HS-5 (cell line): ENCODE measurements at places on chromosomes 2 and 18.

DNA sequence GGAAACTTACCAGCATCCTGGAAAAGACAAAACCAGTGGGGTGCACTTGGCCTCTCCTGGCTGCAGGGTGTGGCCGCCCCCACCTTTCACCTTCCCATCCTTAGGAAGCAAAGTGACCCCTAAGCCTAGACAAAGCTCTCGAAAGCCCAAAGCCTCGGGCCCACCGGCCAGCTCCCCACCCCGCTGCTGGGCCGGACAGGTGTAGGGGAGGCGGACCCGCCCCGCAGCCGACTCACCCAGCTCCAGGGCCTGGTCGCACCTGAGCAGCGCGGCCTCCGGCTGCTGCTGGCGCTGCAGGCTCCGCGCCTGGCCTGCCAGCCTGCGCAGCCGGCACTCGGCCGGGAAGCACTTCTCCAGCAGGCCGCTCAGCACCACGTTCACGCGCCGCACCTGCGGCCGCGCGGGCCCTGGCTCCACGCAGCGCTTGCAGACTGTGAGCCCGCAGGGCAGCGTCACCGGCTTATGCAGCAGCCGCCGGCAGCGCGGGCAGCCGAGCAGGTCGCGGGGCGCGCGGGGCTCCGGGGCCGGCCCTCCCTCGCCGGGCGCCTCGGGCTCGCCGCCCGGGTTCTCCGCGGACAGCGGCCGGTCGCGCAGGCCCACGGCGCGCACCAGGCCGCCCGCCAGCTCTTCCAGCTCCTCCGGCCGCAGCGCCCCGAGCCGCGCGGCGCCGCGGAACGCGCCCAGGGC is 979 bp downstream of the LONRF2 start:
- DNase-seq, result no peak

GRCh38 chr18:63336366-63337099 is 17.0 kb upstream of the BCL2 start:
- DNase-seq, result peak; percentile 93

DNA sequence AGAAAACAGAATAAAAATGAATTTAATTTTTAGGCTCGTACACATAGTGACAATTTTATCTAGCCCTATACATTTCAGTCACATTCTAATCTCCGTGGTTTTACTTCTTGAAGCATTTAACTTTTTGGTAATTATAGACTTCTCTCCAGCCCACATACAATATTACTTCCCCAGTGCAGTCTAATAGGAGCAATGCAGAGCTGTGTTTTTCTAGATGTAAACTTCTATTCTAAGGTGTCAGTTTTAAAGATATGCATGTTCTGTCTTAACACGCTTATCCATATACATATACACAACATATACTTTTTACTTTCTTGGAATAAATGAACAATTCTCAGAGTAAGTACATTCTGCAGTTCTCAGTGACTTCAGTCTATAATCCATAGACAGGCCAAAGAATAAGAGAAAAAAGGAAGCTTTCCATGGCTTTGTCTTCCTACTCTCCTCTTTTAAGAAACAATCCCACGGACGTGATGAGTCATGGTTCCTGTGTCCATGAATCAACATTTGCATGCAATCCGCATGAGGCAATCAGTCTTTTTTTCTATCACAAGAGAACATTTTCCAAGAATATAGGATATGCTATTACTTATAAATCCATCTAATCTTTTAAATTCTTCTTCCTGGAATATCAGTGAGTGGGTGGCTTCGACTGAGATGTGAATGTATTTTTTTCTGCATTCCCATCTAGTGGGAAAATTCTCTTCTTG is 42.8 kb downstream of the CCDC102B start:
- peak; percentile 63 for DNase-seq

DNA sequence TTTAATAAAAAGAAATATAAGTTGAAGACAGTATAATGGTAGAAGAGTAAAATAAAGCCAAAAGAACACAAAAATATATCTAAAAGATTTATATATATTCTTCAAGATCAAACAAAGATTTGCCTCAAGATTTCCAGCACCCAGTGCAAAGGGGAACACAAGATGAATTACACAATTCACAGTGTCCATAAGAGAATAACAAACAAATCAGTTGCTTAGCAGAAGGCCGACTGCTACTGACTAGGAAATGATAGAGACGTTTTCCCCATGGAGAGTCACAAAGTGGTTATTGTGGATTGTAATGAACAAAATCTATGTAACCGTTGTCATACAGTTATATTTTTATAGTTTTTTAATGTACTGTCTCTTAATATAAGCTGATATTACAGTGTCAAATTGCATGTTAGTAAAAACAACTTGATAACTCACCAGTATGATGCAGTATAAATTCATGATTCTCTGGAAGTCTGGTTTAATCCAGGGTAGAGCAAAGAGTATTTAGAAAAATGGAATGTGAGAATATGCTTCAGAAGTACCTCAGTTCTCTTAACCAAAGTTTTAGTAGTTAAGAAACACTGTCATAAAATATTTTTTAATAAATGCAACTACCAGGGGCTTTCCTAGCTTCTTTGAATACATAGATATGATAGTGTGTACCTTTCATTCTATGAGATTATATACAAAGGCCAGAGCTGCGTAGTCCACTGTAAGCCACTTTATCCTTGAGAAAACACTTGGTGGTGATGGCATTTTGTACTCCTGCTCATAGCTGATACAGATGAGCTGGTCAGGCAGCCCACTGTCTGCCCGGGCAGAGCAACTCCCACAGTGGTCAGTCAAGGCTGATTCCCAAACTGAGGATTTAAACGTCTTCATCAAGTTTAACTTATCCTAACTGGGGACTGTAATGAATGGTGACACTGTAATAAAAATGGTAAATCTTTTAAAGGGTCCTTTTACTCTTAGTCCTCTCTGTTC is 180.5 kb upstream of the DTNA start:
- DNase-seq, result no peak

DNA sequence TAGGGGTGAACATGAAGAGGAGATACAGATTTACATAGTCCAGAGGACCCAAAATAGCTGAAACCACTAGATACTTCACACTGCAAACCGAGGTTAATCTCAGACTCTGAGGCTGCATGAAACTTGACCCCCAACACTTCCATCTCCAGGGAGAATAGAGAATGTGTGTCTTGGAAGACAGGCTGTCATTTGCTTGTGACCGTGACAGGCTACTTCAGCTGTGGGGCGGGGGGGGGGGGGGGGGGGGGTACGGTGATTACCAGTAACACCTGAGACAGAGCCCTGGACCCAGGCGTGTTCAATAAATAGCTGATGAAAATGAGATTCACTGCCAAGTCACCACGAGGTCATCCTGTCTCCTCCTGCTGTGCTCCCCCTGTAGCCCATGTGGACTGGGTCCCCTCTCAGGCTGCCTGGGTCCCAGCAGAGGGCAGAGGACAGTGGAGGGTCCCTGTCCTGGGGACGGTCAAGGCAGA is 5.7 kb upstream of the KLHL29 start:
- no peak for DNase-seq

- DNase-seq, result no peak
Observed at GRCh38 chr2:97935719-97936161, 60.0 kb downstream of the TMEM131 start.

DNA sequence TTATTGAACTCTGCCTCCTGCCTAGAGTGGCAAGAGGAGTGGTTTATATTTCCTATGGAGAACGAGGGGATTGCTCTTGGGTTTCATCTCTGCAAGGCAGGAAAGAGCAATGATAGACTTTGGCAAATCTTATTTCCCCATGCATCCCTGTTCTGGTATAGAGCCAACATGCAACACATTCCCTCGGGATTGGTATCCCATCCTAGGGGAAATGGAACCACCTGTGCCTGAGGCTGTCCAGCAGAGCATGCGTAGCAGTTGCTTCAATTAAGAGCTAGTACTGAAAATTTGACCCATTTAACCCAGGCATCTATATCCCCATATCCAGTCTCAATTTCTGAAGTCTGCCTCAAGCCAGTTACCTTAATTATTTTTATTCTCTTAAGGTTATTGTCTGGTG is 205.3 kb downstream of the KCNS3 start:
- DNase-seq, result no peak

DNA sequence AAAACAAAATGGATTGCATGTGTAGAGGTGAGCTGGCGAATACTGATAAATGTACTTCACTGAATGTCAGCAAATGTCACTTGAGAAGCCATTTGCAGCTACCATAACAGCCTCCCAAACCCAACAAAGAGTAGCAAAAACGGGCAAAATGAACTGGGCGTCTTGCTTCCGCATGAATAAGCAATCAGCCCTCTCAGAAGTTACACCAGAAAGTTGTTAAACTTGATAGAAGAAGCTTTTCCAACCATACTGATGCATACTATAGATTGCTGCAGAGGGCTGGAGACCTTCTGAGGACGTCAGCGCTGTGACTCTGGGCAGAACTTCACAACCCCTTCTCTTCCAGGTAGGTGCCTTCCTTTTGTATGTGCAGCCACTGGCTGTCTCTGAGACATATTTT is 18.7 kb upstream of the SIX3 start:
- no peak for DNase-seq

DNA sequence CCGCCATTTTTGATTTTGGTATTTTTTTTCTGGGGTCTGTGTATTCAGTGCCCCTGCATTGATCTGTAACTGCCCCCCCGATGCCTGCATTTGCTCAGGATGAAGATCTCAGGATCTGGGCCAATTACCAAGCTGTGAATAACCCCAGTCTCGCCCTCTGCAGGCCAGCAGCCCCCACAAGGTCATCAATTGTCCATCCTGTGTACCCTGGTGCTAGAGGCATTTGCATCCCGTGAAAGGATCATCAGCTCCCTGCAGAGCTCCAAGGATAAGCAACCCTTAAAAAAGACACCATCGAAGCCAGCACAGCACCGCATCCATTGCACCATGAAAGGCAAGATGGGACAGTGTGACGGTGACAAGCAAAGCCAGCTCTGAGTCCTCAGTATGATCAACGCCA is 154.1 kb upstream of the KLHL29 start:
- no peak for DNase-seq

DNA sequence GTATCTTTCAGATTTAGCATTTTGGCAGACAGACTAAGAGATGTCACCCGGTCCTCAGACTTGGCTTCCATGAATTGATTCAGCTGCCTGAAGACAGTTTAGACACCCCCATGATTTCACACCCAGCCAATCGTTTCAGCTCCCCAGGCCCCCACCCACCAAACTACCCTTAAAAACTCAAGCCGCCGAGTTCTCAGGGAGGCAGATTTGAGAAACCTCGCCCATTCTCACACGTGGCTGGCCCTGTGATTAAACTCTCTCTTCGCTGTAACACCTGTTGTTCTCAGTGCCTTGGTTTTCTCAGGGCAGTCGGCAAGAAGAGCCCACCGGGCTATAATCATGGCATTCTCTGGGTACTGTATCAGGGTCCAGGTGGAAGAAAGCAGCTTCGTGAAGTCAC is 35.2 kb downstream of the UXS1 start:
- DNase-seq, result no peak

- DNase-seq, result no peak
Observed at GRCh38 chr2:117086943-117087250, 727.6 kb upstream of the DDX18 start.

- DNase-seq, result no peak
Observed at GRCh38 chr2:154097833-154098398, 226.2 kb downstream of the GALNT13 start.

DNA sequence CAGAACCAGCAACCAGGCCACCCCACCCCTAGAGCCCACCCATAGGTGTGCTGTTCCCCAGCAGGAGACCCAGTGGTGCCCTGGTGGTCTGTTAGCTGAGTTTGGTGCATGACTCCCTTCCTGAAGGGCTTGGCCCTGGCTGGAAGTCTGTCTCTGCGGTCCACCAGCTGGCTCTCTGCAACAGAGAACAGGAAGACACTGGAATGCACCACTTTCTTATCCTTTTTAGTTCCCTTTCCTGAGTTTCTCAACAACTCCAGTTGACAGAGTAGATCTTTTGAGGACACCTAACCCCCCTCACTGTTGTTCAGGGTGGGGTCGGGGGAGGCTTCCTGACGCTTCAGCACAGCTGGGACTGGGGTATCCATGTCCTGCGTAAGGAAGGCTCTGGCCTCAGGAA is 11.9 kb upstream of the RPL37A start:
- DNase-seq, result no peak

- DNase-seq, result peak; percentile 24
Observed at GRCh38 chr2:35410431-35411061, 945.0 kb upstream of the CRIM1 start.

DNA sequence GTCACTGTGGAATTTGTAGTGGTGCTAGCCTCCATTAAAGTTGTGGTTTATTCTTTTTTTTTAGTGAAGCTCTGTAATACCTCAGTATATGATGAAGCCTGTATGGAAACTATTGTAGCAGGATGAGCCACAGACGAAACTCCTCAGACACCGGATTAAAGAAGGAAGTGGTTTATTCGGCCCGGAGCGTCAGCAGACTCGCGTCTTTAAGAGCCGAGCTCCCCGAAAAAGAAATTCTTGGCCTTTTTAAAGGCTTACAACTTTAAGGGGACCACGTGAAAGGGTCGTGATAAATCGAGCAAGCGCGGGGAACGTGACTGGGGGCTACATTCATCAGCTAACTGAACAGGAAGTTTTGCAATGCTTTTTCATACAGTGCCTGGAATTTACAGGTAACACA is 8.1 kb upstream of the CCL20 start:
- no peak for DNase-seq

- no peak for DNase-seq
Observed at GRCh38 chr2:211468217-211468616, 911.8 kb downstream of the CPS1 start.

DNA sequence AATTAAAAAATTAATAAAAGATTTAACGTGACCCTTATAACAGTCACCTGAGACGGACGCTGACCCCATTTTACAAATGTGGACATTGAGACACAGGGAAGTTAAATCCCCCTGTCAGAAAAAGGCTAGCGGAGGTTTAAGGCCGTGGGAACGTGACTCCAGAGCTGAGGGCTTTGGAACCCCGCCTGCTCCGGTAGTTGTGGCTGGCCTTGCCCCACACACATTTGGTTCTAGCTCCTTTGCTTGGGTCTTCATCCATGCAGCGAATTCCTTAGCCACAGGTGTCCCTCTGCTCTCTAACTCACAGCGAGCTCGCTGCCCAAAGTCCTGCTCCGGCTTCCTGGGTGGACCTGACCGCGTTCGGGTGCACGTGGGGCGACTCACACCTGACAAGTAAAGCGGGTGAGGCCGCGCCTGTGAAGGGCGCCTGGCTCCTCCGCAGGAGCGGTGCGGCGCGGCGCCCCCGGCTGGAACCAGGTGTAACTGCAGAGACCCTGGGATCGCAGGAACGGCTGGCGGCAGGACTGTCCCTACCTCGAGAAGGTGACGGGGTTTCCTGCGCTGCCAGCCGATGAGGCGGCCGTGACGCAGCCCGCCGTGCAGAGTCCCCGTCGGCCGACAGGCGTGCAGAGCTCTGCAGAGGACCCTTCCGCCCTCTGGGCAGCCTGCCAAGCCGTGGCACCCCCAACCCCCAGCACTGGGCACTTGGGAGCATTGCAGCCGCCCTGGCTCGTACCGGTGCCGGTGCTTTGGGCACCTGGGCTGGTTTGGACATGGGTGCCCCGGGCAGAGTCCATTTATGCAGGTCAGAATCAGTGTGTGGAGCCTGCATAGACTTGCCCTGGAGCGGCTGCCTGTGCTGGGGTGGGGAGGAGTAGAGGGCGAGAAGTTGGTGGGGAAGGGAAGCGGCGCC is 2.4 kb upstream of the PROC start:
- DNase-seq, result no peak

- DNase-seq, result no peak
Observed at GRCh38 chr2:162422894-162423293, 79.0 kb downstream of the GCA start.
